NCI-H2081 (cell line): ENCODE measurements at places on chromosomes 1 and 21.

DNA sequence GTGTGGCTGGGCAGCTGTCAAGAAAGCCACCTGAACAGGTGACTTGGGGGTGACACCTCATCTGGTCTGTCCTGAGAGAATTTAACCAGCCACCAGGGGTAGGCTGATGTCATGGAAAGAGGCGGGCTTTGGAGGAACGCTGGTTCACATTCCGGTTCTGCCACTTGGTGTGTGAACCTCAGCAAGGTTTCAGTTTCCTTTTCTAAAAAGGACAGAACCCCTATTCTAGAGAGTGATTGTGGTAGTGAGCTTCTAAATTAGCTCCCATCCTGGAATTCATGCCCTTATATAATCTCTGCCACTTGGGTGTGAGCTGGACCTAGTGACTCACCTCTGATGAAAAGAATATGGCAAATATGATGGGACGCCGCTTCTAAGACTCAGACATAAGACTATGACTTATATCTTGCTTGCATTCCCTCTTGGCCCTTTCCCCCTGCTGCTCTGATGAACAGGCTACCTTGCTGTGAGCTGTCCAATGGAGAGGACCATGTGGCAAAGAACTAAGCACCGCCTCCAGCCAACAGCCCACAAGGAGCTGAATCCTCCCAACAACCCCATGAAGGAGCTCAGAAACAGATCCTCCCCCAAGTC, 332.1 kb downstream of the RRAGC start:
- DNase-seq = no peak

- no peak for DNase-seq
Observed at GRCh38 chr1:29657816-29658215, 421.5 kb downstream of the PTPRU start.

DNA sequence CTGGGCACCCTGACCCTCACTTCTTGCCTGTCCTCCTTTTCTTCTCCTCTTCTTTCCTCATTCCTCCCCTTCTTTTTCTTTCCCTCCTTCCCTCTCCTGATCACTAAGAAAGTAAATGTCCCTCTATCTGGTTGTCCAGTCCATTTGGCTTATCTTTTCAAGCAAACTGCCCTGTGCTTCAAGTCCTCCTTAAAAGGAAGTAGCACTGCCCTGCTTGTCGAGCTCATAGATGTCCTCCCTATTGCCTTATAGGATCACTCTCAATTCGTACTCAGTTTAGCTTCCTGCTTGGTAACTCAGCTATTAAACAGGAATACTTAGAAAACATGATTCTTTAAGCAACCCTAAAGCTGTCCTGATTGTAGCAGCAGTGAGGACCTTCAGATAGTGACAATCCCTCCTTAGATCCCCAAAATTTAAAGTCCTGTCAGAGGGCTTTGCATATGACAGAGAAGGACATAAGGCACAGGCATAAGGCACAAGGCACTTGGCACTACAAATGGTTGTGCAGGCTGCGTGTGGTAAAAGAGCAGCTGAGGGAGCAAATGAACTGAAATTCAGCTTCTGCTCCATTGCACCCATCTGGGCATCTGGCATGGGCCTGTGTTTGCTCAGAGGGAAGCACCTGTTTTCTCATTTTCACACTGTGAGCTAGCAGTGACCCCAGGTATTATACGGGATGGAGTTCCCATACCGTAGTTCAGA, 26.1 kb upstream of the SLAMF6 start:
- no peak for DNase-seq

GRCh38 chr1:42128499-42128898, 24.7 kb upstream of the GUCA2B start:
- no peak for DNase-seq

DNA sequence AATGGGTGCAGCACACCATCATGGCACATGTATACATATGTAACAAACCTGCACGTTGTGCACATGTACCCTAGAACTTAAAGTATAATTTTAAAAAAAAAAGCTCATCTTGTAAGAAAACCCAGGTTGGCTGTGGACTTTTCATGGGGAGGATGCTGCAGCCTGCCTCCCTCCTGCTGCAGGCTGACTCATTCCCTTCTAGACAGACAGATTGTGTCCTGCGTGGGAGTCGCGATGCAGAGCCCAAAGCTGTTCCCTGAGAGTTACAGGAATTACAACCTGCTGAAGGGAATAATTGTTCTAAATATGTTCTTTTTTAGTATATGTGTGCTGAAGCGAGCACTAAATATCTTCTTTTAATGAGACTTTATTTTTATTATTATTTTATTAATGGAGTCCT, 93.2 kb downstream of the TBX19 start:
- no peak for DNase-seq

- DNase-seq = no peak
Observed at GRCh38 chr1:243903041-243903440, 53.0 kb upstream of the AKT3 start.

DNA sequence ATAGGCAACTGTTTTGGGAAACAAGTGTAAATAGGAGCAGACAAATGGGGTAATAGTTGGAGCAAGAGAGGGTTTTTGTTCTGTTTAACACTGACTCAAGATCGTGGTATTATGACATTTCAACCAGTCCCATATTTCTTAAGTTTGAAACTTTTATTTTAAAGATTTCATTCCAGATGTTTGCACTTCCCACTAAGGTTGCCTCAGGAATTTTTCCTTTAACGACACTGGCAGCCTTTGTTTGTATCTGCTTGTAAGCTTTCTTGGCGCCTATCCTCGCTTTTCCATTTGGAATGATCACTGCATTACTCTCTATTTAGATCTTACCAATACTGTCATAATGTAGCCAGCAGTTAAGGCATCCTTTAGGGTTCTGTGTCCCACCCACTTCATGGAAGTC, 67.7 kb downstream of the ALG6 start:
- no peak for DNase-seq

DNA sequence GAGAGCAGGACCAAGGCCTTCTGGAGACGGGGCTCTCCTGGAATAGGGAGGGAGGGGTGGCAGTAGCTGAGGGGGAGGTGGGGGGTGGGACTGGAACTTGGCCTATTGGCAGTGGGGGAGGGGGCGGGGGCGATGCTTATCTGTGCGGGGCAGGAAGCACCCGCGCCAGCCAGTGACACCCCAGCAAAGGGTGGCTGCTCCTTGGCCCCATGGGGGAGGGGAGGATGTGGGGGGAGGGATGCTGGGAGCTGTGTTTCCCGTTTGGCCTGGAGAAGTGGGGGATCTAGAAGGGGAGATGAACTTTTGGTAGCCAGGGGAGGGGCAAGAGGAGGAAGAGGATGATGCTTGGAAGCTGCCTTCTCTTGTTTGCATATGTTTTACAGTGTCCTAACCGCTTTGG, 11.0 kb downstream of the ZBTB7B start:
- DNase-seq = no peak

GRCh38 chr1:44660176-44660575, 14.1 kb downstream of the TMEM53 start:
- DNase-seq = peak; percentile 82

- peak; percentile 1 for DNase-seq
Observed at GRCh38 chr1:117537291-117537920, 68.4 kb upstream of the TENT5C start.

DNA sequence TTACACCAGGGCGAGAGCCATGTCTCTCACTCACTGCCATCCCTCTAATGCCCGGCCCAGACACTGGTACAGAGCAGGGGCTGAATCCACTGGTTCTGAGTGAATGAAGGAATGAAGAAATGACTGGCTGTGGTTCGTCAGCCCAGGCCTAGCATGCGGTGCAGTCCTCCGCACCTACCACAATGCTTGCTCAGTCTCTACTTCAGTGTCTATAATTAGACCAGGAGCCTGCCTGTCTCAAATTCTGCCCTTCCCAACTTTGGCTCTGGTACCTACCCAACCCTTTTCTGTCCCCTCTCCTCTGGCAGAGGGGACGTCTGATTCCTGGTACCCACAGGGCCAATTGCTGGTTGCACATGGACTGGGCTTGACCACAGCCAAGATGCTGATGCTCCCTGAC, 118.2 kb upstream of the GRIK3 start:
- DNase-seq = no peak

GRCh38 chr1:902802-903201, 20.9 kb upstream of the SAMD11 start:
- DNase-seq = no peak

DNA sequence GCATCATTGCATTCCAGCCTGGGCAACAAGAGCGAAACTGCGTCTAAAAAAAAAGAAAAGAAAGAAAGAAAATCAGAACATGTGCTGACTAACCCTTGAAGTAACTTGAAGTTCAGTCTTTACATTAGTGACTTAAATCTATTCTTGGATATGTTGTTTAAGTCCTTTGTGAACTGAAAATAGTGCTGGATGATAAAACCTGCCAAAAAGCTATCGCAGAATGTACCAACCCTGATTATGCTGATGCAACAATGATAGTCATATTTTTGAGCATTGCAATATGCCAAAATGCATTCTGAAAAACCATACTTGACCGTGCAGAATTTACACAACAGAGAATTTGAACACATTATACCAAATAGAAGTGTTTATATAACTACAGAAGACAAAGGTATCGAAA, 30.7 kb downstream of the SHISAL2A start:
- no peak for DNase-seq

GRCh38 chr1:161390559-161390858, 22.8 kb upstream of the CFAP126 start:
- DNase-seq = no peak

DNA sequence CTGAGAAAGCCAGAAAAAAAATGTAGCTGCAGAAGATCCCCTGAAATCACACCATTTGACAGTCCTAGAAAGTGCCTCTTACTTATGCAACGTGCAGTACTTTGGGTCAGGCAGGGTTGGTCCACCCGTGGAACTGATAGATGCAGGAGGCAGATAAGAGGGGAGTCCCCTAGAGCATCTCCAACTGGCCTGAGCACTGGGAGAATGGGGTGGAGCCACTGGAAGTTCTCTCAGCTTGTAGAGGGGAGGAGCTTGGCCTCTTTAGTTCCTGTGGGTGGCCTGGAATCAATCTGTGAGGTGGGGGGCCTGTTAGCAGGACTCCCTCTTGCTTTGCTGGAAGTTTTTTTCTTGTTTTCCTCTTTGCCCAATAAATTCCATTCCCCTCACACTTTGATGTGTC, 335.7 kb upstream of the NCAM2 start:
- no peak for DNase-seq

- no peak for DNase-seq
Observed at GRCh38 chr1:53979712-53980450, 33.7 kb downstream of the LRRC42 start.

GRCh38 chr1:163307479-163308171, 14.1 kb upstream of the NUF2 start:
- no peak for DNase-seq

DNA sequence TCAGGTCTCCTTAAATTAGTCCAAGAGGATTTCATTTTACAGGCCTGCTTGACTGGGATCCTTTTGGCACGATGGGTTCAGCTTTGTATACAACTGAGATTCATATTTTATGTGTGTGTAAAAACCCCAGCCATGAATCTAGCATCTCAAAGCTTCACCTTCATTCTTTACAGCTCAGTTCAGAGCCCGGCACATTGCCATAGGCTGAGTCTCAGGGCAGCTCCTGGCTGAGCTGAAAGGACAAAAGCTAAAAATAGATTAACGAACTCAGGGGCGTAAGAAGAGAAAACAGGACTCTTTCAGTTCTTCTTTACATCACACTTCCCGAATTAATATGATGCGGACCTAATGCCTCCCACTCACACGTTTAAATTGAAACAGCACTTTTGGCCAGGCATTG, 262.8 kb upstream of the PBX1 start:
- no peak for DNase-seq

GRCh38 chr21:17925899-17926298, 106.7 kb upstream of the C21orf91 start:
- no peak for DNase-seq

GRCh38 chr1:87318806-87319205, 9.9 kb upstream of the LMO4 start:
- no peak for DNase-seq

GRCh38 chr1:36231191-36231590, 6.9 kb downstream of the THRAP3 start:
- no peak for DNase-seq

DNA sequence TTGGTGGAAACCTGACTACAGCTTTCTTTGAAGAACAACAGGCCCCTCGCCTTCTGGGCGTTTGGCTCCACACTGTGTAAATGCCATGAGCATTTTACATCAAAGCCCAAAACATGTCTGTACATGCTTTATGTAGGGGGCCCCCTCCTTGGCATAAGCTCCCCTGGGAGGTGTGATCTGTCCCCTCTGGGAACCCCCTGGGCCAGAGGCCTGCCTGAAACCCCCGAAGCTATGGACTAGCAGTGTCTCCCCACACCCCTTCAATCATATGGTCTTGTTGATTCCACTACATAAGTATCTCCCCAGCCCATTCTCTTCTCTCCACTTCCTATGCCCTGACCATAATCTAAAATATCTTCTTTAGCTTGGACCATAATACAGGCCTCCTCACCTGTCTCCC, 241.5 kb downstream of the C1orf94 start:
- DNase-seq = no peak
